Cortex of kidney (tissue), 1 donor: ENCODE measurements at places on chromosomes 16 and 17.

DNA sequence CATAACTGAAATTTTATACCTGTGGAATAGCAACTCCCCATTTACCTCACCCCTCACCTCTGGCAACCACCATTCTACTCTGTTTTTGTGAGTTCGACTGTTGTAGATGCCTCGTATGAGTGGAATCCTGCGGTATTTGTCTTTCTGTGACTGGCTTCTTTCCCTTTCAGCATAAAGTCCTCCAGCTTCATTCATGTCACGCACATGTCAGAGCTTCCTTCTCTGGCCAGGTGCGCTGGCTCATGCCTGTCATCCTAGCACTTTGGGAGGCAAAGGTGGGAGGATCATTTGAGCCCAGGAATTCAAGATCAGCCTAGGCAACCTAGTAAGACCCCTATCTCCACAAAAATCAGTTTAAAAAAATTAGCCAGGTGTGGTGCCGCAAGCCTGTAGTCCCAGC, 278.4 kb downstream of the PARN start:
- no peak for DNase-seq

DNA sequence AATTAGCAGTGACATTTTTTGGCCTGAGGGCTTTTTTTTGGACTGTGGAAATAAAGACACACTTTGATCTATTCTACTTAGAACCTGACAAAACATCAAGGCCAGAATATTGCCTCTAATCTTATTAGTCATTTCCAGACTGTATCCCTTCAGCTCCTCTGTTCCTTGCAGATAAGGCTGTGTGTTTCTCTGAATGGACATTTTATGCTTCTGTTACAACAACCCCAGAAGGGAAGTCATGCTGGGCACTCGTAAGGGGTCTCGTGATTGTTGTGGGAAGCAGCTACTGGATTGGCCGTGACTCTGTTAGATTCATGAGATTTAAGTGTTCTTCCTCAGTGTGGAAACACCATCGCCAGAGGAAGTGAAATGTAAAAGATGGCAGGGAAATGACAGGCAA, 31.6 kb upstream of the HS3ST2 start:
- DNase-seq, result no peak

- DNase-seq, result no peak
Measured at GRCh38 chr16:85384833-85385462, 228.2 kb upstream of the GSE1 start.

DNA sequence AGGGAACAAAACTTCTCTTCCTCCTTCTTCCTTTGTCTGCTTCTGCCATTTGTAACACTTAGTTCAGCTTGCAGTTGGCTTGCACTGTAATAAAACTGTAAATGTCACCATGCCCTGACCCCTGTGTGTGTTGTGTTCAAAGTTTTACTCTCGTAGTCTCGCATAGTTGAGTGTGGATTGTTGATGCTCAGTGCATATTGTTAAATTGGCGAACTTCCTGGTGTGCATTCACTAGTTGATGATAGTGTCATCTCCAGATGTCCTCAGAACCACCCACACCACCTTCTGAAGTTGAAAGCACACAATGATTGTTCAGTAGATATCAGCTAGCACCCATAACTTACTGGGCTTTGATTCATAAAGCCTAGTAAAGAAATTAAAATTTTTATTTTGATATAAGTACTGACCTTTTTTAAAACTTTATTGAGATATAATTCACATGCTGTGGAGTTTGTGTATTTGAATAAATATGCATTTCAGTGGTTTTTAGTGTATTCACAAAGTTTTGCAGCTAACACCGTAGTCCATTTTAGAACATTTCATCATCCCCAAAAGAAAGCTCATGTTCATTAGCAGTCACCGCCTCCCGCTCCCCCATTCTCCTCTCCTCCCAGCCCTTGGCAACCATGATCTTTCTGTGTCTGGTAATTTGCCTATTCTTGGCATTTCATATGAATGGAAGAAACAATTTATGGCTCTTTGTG, 25.0 kb downstream of the USP10 start:
- no peak for DNase-seq

- DNase-seq, result no peak
Measured at GRCh38 chr17:41957031-41957868, 9.3 kb upstream of the CNP start.
